ENCODE measurements at places on chromosomes 2 and 18. TPM values are rescaled to one million over a fixed set of nuclear protein-coding genes. Genes with fewer than 3 reads are reported as not detected.

The RIT2 gene
- total RNA-seq = not detected

The CNGA3 gene
- total RNA-seq = 0.20 TPM

The RGPD4 gene
- total RNA-seq = not detected

The DHRS9 gene
- 219 TPM for total RNA-seq

The ELOA2 gene
- not detected for total RNA-seq

The VWA3B gene
- 1.2 TPM for total RNA-seq

The PER2 gene
- total RNA-seq = 22.6 TPM

The CCDC85A gene
- 0.41 TPM for total RNA-seq

The SPATS2L gene
- total RNA-seq = 232 TPM

The MYO1B gene
- total RNA-seq = 64.8 TPM

The CPO gene
- total RNA-seq = 0.32 TPM

The EPG5 gene
- 25.6 TPM for total RNA-seq

The SERPINB10 gene
- total RNA-seq = not detected

The NGEF gene
- total RNA-seq = 38.0 TPM

The SEMA4F gene
- total RNA-seq = 4.4 TPM

The RNF125 gene
- total RNA-seq = 8.9 TPM

The IL1RN gene
- 0.76 TPM for total RNA-seq

The LINC00305 gene
- not detected for total RNA-seq

The CRACDL gene
- 8.0 TPM for total RNA-seq

The ASB18 gene
- total RNA-seq = not detected

The UGT1A10 gene
- total RNA-seq = 43.9 TPM

The ANKRD30BL gene
- not detected for total RNA-seq

The SKOR2 gene
- total RNA-seq = not detected
